ENCODE measurements at places on chromosomes 5 and 9.

DNA sequence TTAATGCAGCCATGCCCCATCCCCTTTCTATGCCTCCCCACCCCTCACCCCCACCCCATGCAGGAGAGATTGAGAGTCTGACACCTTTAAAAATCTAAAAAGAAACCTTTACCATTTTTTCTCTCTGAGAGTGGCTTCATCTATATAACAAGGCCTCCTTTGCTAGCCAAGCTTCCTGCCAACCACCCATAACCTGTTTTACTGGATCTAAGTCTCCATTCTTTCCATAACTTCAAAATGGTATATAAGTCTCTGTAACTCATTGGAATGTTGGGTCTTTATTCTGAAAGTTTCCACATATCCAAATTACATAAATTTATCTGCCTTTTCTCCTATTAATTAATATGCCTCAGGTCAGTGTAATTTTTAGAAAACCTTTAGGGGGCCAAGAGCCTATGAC lies 1174.0 kb downstream of the MAT2B start:
- DNase-seq: no peak

GRCh38 chr5:127096328-127096993 lies 23.2 kb upstream of the C5orf63 start:
- DNase-seq: no peak

DNA sequence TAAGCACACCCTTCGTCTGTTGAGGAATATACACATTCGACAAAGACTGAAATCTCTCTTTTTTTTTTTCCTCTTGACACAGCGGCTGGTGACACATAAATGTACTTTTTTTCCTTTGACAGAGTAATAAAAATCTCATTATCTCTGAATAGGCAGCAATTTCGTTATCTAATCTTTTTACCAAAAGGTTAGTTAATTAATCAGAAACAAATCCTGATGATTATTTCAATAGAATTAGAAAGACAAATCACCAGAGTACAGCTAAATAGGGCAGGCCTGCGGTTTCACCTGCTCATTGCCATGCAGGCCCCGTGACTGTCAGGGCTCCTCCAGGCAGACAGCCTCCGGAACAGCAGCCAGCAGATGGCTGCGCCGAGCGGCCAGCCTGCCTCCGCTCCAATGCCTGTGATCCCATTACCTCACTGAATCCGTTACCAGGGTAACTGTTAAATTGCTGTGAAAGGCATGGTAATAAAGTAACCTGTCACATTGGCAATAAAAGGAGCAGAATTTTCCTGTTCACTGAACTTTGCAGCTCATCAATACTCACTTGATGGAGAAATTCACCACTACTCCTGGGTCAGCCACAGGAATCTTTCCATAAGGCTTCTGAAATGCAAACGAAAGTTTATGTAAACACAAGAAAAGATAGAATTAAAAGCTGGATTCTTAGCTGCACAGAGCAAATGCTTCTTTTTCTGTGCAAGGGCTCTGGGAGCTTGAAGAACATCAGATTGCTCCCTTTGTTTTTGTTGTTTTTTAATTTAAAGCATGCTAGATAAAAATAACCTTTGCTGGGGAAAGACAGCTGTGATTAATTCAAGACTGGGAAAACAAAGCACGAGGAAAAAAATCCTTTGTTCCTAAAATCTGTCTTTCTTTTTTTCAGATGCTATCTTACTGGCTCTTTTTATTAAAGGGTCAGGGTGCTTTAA lies 666.4 kb upstream of the ZNF608 start:
- no peak for DNase-seq

DNA sequence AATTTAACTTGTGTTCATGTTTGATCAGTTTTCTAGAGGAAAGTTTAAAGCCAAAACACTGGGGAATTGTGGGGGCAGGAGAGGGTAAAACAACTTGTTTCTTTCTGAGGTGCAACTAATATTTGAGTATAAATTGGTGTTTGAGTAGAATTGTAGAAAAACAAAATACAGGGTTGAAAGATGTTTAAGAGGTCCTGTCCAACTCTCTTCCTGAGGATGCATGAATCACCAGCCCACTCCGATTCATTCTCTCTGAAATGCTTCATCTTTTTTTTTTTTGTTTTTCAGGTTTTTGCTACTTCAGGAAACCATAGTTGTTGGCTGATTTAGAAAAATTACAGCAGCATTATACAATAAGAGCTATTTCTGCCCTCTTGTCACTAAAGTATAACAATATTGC lies 42.4 kb upstream of the TMC1 start:
- DNase-seq: no peak

- peak; percentile 27 for DNase-seq
Observed at GRCh38 chr9:13110766-13111417, 168.6 kb downstream of the MPDZ start.

DNA sequence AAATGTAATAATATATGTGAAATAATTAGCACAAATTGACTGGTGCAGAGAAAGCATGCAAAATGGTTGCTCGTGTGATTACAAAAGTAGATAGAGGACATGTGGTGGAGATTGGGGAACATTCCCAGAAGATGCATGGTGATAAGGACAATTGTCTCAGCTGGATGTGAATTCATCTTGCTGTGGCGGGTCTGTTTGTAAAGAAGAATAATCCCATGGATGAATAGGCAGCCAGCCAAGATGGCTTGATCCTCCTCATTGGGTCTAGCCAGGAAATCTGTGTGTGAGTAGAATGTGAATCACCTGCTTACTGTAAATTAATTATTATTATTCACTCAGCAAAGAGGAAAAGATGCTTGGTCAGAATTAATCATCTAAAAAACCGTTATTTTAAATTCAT lies 12.6 kb upstream of the DPYSL3 start:
- no peak for DNase-seq

GRCh38 chr9:133701981-133702797 lies 36.0 kb downstream of the SARDH start:
- DNase-seq: no peak

GRCh38 chr5:105836887-105837286 lies 1833.8 kb downstream of the EFNA5 start:
- no peak for DNase-seq

All from GM04503 (cell line).